ENCODE measurements at places on chromosomes 1 and 21. TPM values are rescaled to one million over a fixed set of nuclear protein-coding genes. Genes with fewer than 3 reads are reported as not detected.

- DNase-seq: peak; percentile 89
Observed at GRCh38 chr1:25090707-25091422, 141.4 kb downstream of the SYF2 start.

DNA sequence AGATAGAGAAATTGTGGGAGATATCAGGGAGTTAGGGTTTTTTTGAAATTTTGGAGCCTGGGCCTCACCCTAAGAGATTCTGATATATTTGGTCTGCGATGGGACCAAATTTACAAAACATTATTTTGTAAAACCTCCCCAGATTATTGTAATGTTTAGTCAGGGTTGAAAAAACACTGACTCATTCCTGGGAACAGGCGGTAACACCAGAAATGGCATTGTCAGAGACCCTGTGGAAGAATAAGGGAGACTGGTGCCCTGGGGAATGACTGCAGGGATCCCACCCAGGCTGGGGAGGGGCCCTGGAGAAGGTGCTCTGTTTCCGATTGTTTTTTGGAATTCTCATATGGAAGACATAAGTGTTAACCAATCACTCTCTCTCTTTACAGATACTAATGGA is 13.1 kb upstream of the STRIP1 start:
- peak; percentile 65 for DNase-seq

GRCh38 chr1:210627755-210628154 is 299.1 kb downstream of the HHAT start:
- no peak for DNase-seq

- no peak for DNase-seq
Observed at GRCh38 chr1:236535662-236536161, 11.9 kb downstream of the LGALS8 start.

- DNase-seq: no peak
Observed at GRCh38 chr1:228415853-228416216, 826 bp downstream of the TRIM17 start.

GRCh38 chr1:39615086-39615673 is 24.3 kb downstream of the HEYL start:
- DNase-seq: no peak

- DNase-seq: no peak
Observed at GRCh38 chr21:29441651-29442050, 142.9 kb downstream of the BACH1 start.

DNA sequence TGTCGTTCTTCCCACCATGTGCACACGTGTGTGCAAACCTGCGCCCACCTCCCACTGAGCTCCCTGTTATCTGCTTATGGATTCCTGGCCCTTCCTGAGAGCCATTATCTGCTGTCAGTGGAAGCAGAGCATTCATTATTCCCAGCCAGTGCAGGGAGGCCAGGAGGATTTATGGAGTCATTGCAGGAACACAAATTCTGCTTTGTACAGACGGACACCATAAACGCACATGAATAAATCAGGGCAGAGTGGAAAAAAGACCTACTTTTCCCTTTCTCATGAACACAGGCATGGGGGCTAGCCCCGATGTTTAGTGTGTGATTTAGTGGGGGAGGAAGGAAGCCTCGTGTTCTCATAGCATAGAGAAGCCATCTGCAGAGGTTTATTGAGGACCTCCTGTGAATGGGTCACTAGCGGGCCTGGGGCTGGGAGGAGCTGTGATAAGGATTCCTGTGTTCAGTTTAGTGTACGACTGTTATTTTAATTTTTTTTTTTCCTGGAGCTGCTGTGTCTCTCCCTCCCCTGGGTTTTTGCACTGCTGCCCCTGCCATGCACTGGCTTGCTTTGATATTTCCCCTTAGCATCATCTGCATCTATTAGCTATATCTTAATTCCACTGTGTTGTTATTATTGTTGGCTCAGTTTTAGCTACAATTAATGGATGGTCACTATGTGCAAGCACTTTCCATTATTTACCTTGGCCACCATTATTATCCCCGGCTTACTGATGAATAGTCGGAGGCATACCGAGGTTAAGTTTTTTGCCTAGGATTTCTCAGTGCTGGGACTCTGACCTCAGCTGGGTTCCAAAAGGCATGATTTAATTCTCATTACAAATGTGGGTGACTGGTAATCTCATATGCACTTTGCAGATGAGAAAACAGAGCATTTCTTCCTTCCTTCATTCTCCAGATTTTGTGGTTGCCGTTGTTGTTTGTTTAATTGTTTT is 33.0 kb downstream of the HUNK start:
- DNase-seq: no peak

GRCh38 chr1:35605867-35606182 is 32.7 kb downstream of the TFAP2E start:
- DNase-seq: peak; percentile 92

GRCh38 chr1:34406377-34406776 is 229.7 kb downstream of the C1orf94 start:
- DNase-seq: no peak

DNA sequence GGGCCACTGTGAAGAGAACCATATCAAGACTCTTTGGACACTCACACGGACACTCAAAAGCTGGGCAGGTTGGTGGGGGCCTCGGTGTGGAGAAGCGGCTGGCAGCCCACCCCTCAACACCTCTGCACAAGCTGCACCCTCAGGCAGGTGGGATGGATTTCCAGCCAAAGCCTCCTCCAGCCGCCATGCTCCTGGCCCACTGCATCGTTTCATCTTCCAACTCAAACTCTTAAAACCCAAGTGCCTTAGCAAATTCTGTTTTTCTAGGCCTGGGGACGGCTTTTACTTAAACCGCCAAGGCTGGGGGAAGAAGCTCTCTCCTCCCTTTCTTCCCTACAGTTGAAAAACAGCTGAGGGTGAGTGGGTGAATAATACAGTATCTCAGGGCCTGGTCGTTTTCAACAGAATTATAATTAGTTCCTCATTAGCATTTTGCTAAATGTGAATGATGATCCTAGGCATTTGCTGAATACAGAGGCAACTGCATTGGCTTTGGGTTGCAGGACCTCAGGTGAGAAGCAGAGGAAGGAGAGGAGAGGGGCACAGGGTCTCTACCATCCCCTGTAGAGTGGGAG is 36.3 kb upstream of the TDRD10 start:
- DNase-seq: peak; percentile 3

- DNase-seq: no peak
Observed at GRCh38 chr1:57623039-57623790, 199.4 kb upstream of the DAB1 start.

- no peak for DNase-seq
Observed at GRCh38 chr21:15241997-15242736, 177.4 kb upstream of the NRIP1 start.

Gene AKR7A3
- total RNA-seq: 1.2 TPM

Gene SH2D1B
- total RNA-seq: not detected

Gene CA6
- not detected for total RNA-seq

Gene CCDC190
- 1.1 TPM for total RNA-seq

Gene NPL
- total RNA-seq: 2.5 TPM

Gene LYPD8
- total RNA-seq: not detected

Gene LCE1E
- total RNA-seq: not detected

Gene SNRPE
- 46.3 TPM for total RNA-seq

Gene L1TD1
- total RNA-seq: 0.29 TPM

Gene MMEL1
- under 0.01 TPM for total RNA-seq

All from osteoblast (primary cell).